SK-MEL-5 (cell line): ENCODE measurements at places on chromosomes 2 and 18.

GRCh38 chr2:39696838-39697237, 31.1 kb downstream of the TMEM178A start:
- DNase-seq = peak; percentile 60

- peak; percentile 6 for DNase-seq
Observed at GRCh38 chr18:72155327-72155726, 388.8 kb downstream of the CBLN2 start.

GRCh38 chr2:2230433-2230817, 100.7 kb downstream of the MYT1L start:
- DNase-seq = no peak

DNA sequence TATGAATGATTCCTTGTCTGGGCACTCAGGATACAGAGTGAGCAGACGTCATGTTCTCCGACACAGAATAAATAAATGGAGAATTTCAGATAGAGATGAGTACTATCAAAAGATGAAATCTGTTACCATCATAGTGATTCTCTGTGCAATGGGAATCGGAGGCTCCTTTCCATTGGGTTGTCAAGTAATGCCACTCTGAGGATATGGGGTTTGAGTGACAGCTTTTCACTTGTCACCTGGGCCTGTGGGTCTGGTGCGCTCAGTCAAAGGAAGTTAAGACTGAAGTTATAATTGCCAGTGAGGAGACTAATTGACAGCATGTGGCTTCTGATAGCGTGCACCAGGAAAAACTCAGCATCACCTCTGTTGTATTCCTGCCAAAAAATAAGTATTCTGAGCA, 387.2 kb downstream of the SOX11 start:
- DNase-seq = no peak

GRCh38 chr18:26642440-26643348, 94.3 kb upstream of the KCTD1 start:
- no peak for DNase-seq

DNA sequence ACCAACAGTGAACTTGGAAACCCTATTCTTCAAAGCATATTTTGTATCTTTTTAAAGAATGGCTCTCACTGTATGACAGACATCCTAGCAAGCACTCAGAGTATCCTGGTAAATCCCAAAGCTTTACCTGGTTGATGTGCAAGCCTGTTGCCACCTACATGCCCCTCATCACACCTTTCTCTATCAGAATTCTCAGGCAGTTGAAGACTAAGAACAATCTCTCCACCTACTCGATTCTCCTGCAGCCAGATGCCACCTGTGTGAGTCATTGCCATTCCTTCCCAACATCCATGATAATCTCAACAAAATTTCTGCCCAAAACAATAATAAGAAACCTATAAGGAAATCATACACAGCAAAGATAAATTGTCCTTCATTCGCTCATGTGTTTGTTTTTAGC, 659.8 kb downstream of the BCL11A start:
- no peak for DNase-seq

DNA sequence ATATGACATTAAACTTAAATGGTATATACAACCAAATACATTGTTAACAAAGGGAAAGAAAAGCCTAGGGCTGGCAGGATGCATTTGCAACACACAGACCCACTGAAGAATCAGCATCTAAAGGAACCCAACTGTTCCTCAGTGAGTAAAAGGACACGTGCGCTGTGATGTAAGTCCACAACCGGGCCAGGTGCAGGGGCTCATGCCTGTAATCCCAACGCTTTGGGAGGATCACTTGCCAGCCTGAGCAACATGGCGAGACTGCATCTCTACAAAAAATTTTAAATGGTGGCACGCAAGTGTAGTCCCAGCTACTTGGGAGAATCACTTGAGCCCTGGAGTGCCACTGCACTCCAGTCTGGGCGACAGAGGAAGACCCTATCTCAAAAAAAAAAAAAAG, 3.9 kb downstream of the DTNB start:
- no peak for DNase-seq

GRCh38 chr2:44833171-44834069, 108.1 kb upstream of the SIX3 start:
- DNase-seq = no peak

DNA sequence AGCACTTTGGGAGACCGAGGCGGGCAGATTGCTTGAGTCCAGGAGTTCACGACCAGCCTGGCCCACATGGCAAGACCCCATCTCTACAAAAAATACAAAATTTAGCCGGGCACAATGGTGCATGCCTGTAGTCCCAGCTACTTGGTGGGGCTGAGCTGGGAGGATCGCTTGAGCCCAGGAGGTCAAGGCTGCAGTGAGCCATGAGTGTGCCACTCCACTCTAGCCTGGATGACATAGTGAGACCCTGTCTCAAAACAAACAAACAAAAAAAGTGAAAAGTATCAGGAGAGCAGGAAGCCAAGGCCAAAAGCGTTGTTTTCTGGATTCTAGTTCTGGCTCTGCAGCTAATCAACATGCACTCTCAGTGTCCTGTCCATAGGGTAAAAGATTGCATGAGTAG, 10.7 kb upstream of the CLASP1 start:
- no peak for DNase-seq

GRCh38 chr2:60544954-60545560, 8.4 kb downstream of the BCL11A start:
- DNase-seq = no peak

DNA sequence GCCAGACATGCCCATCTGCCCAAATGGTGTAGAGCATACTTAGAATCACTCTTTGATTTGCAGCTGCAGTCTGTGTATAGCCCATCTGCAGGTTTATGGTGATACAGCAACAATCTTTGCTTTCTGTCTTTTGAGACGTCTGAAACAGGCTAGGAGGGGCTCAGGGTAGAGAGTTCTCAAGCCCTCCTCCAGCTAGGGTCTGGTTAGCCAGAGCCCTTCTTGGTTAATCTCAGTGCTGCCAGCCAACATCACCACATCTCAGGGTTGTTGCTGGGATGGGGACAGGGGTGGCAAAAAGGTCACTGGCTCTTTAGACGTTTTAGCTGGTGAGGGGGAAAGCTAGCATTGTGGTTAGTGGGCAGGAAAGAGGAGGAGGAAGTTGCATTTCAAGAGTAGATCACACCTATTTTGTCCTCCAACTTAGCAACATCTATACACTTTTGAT, 136.6 kb upstream of the ACAA2 start:
- DNase-seq = no peak

DNA sequence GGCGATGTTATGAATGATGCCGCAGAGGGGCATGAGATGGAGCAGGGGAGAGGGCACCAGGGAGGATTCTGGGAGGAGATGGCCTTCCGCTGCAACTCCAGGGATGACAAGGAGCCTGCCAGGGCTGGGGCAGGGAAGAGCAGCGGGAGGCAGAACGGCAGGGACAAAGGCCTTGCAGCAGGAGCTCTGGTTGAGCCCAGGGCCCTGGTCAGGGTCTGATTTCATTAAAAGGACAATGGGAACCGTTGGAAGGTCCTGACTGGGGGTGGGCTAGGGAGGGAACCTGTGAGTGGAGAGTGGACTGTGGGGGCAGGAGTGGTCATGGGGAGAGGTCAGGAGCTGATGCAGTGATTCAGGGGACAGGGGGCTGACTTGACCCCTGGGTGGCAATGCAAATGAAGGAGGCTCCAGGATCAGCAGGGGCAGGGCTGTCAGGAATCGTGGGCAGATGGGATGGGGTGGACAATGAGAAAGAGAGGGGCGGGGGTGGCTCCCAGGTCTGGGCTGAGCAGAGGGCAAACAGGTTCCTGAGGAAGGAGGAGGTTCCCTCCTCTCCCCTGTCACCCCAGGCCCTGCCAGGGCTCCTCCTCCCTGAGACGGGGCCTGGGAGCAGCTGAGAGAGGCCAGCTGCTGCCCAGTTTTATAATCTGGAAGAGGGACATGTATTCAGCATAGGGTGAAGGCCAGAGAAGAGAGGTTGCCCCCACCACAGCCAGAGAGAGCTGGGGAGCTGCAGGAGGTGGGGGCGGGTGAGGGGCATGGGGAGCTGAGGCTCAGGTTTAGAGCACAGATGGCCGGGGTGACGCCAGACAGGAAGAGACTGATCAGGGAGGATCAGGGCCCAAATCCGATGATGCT, 7.3 kb upstream of the DUSP2 start:
- DNase-seq = no peak

GRCh38 chr2:98815795-98816194, 84.9 kb upstream of the MGAT4A start:
- DNase-seq = no peak
